ENCODE measurements at places on chromosomes 1 and 21.

GRCh38 chr1:78176448-78176847 is 130.7 kb downstream of the GIPC2 start:
- DNase-seq, result peak; percentile 33

DNA sequence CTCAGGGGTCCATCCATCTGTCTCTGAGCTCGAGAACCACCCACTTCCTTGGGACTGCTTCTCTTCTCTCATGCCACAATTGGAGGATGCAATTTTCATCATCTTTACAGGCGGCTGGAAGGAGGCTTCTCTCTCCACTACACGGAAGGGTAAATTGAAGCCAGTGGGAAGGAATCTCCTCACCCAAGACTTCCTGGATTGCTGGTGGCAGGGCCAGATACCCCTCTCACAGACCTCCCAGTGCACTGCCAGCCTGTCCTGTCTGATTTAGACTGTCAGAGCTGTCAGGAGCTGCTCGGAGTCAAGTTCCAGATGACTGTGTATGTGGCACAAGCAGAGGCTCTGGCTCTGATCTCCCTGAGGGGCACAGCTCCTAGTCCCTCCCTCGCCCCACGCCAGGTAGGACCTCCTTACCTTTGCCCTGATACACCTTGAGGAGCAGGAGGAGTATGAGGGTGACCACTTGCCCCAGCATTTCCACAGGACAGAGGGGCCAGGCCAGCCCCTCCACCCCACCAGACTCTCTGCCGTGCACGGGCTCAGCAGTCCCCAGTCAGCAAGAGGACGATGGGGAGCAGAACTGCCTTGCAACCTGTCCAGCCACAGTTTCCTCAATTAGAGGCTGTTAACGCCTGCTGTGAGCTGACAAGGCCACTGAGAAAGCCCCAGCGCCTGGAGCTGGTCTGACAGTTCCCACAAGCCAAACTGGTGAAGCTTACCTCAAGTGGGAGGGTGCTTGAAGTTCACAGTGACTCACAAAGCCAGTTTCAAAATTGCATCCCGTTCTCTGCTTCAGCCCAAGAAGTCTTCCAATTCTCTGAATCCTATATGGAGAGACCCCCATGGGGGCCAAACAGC is at the start of gene CD244:
Gene CD244 (minus strand): TSS at position 685 of the 858 bp plus-strand sequence. CDS start 210 bp downstream, at position 475.
- no peak for DNase-seq

- DNase-seq, result no peak
These were observed 52.5 kb downstream of the HSPG2 start for GRCh38 chr1:21884456-21885235.

DNA sequence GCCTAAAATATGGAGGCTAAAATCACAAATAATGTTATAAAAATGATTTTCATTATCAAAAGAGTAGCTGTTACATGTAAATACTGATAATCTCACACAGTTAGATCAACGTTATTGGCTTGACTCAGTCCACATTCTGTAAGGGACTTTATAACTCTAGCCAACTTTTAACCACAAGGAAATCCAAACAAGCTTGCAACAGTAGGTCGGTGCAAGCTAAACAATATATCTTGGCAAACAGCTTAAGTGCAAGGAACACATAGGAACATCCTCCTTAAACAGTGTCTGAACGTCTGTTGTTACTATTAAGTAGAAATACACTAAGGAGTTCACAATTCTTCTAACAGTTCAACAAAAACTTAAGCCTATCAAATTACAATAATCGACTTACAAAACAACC is 126.7 kb downstream of the EIF4G3 start:
- no peak for DNase-seq

GRCh38 chr1:151011154-151011850 is 3.1 kb downstream of the PRUNE1 start:
- no peak for DNase-seq

DNA sequence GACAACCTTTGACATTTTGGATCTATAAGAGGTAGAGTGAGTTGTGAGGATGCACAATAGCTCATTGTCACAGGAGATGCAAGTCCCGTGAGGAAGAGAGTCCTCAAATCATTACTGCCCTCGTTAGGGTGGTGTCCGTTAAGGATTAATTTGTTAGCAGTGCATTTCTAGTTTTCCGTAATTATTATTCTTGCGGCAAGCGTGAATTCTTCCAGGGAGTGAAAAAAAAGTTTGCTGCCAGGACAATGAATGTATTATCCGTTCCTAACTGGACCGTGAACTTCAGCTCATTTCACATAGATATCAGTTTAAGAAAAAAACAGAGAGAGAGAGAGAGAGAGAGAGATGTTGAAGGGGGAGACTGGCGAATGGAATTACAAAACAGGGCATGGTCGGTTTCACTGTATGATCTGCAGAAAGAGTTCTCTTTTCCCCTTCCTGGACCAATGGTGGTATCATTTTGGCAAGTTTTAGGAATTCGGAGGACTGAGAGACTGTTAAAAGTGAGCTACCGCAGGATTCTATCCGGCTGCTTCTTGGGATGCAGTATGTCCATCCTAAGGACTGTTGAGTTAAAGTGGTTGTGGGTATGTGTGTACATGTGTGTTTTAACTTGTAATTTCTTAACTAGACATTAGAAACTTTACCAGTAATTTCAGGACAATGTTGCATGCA is 216.0 kb upstream of the NFIA start:
- DNase-seq, result peak; percentile 50

DNA sequence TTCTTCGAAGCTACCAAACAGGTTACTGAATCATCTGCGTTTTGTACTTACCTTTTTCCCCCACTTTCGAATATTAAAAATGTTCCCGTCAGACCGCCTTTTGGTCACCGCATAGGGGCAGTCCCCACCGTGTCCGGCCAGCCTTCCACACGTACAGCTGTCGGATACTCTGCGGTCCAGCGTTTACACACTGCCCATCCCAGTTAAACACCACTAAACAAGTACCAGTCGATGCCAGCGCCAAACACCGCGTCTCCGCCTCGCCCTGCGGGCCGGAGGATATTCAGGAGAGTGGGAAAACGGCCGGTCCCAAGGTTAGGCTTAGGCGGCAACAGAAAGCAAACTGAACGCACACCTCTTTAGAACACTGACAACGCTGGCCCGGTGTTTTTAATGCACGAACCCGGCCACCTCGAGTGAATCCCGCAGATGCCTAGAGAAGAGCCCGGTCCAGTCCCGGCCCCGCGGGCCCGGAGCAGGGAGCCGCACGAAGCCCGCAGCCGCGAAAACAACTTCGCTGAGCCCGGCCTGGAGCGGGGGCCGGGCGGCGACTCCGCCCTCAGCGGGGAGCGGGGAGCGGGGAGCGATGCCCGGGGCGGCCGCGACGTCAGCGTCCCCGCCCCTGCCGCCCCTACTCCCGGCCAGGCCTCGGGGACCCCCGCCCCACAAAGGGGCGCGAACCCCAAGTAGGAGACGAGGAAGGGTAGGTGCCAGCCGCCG is 730 bp upstream of the PHF13 start:
- peak; percentile 12 for DNase-seq

DNA sequence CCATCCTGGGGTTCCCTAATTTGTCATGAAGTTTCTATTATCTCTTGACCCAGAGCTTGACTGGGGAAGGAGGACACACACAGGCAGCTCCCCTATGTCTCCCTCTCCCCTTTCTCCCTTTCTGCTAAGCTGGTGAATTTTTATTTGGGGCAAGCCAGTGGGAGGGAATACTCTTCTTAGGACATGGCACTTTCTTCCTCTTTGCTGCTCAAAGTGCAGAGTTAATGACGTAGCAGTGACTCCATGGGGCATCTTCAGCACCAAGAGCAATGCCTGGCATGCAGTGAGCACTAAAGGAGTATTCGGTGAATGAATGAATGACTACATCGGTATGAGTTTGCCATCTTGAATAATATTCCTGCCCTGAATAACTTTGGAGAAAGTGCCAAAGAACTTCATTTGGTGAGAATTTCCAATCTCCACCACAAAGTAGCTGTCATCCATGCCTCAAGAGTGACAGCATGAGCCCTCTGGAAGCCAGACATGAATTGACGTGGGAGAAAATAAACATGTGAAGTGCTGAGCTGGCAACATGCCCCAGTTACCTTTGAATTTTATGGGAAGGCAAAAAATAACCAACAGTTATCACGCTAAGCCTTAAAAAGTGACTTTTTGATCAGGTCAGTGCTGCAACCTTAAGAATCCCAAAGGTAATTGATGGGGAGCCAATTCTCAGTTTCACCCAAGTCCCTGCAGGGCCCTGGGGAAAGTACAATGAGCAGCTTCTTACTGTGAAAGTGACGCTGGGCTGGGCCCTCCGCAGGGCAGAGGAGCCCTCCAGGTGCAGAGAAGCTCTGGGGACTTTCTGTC is 22.1 kb upstream of the ATF3 start:
- no peak for DNase-seq

DNA sequence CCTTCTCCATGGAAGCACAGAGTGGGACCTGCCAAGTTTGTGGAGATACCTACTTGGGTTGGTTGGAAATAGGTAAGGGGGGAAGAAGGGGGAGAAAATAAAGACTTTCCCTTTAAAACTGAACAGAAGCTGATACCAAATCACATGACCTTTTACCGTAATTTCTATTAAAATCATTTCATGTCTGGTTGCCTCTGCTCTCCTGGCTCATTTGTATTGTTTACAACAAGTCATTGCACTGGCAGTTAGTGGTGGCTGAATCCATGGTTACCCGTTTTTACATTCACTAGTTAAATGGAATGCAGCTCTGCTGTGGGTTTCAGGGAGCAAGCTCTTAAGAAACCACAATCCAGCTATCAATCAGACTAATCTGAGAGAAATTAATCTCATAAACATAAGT is 353.7 kb upstream of the ESRRG start:
- DNase-seq, result no peak

DNA sequence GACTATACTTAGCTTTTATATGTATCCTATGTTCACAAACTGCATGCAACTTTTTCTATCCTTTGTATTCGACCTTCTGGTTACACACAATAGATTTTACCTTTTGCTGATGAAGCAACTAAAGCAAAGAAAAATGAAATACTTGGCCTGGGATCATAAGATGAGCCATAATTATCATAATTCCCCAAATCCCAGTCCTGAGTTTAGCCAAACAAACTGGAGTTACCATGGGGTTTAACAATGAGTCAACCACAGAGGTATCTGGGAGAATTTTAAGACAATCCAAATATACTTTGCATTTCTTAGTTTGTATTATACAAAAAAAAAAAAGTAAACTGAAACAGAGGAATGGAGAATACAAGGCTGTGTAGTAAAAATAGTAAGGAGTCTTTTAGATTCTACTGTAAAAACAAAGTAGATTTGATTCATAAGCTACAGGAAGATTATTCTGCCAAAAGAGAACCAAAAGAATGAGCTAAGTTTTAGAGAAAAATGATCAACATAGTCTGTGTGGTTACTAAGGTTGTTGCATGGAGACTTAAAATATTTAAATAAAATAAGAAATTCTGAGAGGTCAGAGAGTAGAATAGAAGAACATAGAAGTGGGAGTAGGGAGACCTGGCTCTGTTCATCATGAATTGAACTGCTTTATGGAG is 60.4 kb upstream of the GORAB start:
- no peak for DNase-seq

- no peak for DNase-seq
These were observed 22.3 kb downstream of the RGS13 start for GRCh38 chr1:192658255-192658654.

- no peak for DNase-seq
These were observed 170.7 kb downstream of the PSMG1 start for GRCh38 chr21:39012326-39013230.

GRCh38 chr1:235930543-235930942 is 63.8 kb upstream of the LYST start:
- DNase-seq, result no peak

GRCh38 chr1:104182251-104182650 is 432.6 kb downstream of the AMY1C start:
- DNase-seq, result no peak

GRCh38 chr21:16357994-16358393 is 628.2 kb downstream of the USP25 start:
- no peak for DNase-seq

- no peak for DNase-seq
These were observed 22.2 kb upstream of the ALG14 start for GRCh38 chr1:95094923-95095322.

- DNase-seq, result no peak
These were observed 5.4 kb downstream of the HMGN2 start for GRCh38 chr1:26477446-26478152.

DNA sequence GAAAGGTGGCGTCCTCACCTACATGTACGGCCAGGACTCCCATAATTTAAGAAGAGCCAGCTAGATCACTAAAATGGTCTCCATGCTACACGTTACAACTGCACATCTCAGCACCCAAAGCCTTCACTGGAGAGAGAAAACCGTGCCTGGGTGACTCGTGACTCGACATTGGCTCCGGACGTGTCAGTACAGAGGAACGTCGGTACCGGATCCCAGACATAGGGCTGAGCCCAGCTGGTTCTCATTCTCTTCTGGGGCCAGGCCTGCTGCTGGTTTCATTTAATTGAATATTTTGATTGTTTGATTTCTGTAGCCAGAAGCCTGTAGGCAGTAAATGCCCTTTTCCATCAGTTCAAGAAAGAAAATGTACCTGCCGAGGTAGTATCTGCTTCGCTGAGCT is 93.1 kb downstream of the HHIPL2 start:
- no peak for DNase-seq

DNA sequence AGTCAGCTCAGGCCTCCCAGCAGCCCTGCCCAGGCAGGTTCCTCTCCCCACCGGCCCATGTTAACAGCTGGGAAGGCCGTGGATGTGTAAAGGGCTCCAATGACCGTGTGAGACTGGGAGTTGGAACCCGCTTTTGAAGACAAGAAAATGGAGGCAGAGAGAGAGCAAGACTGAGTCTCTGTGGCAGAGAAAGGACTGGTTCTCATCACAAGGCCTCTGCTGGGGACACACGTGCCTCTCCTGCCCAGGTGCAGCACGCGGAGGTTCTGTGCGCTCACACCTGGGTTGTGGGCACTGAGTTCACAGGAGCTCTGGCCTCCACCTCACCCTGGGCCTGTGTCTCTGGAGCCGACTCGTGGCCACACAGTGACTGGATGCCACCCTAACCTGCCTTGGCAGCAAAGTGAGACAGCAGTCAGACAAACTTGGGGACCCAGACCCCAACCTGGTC is 27.0 kb downstream of the RUNX3 start:
- no peak for DNase-seq

- peak; percentile 62 for DNase-seq
These were observed 122.8 kb upstream of the RAB4A start for GRCh38 chr1:229148041-229148671.

GRCh38 chr1:67270541-67270940 is 37.1 kb upstream of the IL12RB2 start:
- no peak for DNase-seq

GRCh38 chr1:202374099-202374498 is 25.6 kb downstream of the PPP1R12B start:
- no peak for DNase-seq

GRCh38 chr1:24909388-24909898 is 20.6 kb downstream of the RUNX3 start:
- DNase-seq, result no peak

Data from NCI-H1694 treated with DMSO at 0.1 percent for 48 hours (cell line).